Right atrium auricular region (tissue), 2 donors: ENCODE measurements at places on chromosomes 2 and 18. TPM values are rescaled to one million over a fixed set of nuclear protein-coding genes. Genes with fewer than 3 reads are reported as not detected.

DNA sequence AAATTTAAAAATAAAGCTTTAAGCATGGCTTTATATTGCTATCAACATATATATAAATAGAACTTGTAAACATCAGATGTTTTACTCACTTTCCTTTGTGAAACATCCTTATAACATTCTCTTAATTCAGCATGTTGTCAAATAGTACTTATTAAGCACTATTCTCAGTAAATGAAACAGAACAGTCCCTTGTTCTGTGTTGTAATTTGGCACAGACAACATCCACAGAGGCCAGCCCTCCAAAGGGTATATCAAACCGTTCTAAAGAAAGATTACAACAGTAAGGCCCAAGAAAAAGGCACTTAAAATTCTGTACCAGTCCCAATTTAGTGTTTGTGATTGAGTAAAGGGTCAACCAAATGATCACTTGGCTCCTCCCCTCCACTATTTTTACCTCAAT is 46.0 kb downstream of the GAREM1 start:
- no peaks in the 10 kb centered on the region for H3K4me1 ChIP-seq
- H3K27me3 ChIP-seq = no peaks in the 10 kb centered on the region
- H3K4me3 ChIP-seq = no peak overlapping the region
- H3K27ac ChIP-seq = peak overlapping the region; percentile 4

DNA sequence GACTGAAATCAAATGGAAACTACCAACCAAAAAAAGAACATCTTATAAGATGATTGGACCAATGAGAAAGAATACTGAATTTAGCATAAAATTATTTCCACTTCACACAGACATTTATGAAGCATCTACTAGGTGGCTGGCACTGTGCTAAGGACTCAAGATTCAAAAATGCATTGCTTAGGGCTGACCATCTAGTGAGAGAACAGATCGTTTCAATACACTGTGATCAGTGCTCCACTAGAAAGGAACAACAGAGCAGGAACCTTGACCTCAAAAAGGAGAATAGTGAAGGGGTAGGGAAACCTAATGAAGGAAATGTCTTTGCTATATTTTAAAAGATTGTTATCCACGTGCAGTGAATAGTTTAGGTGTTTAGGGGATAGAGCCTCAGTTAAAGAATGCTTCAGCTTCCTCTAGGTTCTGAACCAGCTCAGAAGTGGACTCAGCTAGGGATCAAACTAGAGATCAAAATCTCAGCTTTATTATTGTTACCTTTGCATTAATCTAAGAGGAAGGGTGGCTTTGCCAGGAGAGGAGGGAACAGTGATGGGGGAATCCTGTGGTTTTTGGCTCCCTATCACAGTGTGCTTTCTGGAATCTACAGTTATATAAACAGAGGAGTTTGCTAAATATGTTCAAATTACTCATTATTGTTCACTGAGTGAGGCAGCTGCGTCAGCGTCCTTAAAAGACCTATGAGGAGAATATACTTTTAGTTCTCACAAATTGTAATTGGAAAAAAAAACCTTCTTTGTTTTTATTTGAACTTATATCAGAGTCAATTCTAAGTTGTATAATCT is 16.2 kb upstream of the BBS5 start:
- no peak overlapping the region for H3K27ac ChIP-seq
- no peaks in the 10 kb centered on the region for H3K4me1 ChIP-seq
- no peaks in the 10 kb centered on the region for H3K27me3 ChIP-seq
- H3K36me3 ChIP-seq = no peaks in the 10 kb centered on the region

GRCh38 chr2:67716895-67717396 is 319.8 kb downstream of the ETAA1 start:
- no peaks in the 10 kb centered on the region for H3K27me3 ChIP-seq
- DNase-seq = no peak
- no peaks in the 10 kb centered on the region for H3K36me3 ChIP-seq
- H3K4me1 ChIP-seq = no peaks in the 10 kb centered on the region
- no peak overlapping the region for H3K27ac ChIP-seq

DNA sequence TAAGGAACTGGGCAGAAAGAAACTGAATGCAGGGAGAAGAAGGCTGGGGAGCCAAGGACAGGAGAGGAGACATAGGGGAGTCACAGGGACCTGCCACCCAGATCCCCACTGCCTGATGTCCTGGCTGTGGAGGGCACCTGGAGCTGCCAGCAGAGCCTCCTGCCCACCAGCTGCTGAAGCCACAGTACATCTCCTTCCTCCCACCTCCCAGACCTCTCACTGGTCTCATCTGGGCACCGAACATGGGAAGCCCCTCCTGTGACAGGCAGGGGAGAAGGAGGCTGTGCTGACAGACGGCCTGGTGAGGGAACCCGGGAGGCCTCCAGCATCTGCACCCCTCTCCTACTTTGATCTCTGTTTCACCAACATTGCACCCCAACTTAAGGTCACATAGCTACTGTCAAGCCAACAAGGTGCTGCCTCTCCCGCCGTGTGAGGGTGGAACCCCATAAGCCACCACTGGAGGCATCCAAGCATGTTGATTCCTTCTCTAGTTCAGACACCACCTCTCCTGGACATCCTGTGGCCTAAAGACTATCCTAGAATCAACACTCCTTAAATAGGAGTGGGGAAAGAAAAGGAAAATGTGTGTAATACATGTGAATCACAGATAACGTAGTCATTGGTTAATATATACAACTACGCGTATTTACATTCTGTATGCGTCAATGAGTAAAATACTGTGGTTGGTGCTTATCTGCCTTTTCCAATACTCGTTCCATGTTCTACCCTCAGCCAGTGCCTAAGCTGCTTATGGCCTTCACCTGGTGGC is 3.5 kb upstream of the RNPEPL1 start:
- H3K4me3 ChIP-seq = no peak overlapping the region
- DNase-seq = peak; percentile 40
- H3K27ac ChIP-seq = peak overlapping the region; percentile 95

DNA sequence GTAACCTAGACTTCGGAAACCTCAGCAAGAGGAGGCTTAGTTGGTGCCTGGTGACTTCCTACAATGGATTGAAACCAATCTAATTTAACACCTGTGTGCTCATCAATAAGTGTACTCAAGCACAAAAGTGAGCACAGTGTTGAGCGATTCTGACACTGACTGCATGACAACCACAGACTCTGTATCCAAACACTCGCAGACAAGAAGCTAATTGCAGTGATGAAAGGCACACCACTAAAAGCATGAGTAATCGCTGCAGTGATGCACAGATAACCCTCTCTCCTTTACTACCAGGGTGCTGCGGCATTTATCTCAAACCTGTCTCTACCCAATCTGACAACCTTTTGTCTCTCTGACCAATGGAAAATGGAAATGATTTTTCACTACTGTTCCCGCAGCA is 168.1 kb downstream of the AFF3 start:
- no peaks in the 10 kb centered on the region for H3K27me3 ChIP-seq
- no peaks in the 10 kb centered on the region for H3K36me3 ChIP-seq
- H3K4me3 ChIP-seq = no peak overlapping the region
- H3K4me1 ChIP-seq = peaks cover 4% of the 10 kb centered on the region

DNA sequence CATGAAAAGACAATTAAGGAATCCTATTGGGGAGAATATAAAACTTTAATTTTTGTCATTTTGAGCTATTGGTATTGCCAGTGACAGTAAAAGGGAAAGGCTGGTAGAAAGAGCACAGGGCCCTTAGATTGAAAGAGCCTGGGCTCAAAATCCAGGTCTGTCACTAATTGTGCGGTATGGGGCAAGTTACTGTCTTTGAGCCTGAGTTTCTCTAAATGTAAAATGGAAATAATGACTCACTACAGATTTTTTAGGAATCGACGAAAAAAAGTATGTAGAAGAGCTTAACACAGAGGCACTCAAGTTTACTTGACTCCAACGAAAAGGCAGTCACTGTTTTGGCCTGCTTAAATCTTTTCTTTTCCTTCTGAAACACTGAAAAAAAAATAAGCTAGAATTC is 7.0 kb downstream of the NDUFV2 start:
- no peaks in the 10 kb centered on the region for H3K4me1 ChIP-seq
- no peak for DNase-seq
- no peak overlapping the region for H3K4me3 ChIP-seq
- H3K27me3 ChIP-seq = no peaks in the 10 kb centered on the region
- no peaks in the 10 kb centered on the region for H3K36me3 ChIP-seq
- H3K27ac ChIP-seq = peak overlapping the region; percentile 20

DNA sequence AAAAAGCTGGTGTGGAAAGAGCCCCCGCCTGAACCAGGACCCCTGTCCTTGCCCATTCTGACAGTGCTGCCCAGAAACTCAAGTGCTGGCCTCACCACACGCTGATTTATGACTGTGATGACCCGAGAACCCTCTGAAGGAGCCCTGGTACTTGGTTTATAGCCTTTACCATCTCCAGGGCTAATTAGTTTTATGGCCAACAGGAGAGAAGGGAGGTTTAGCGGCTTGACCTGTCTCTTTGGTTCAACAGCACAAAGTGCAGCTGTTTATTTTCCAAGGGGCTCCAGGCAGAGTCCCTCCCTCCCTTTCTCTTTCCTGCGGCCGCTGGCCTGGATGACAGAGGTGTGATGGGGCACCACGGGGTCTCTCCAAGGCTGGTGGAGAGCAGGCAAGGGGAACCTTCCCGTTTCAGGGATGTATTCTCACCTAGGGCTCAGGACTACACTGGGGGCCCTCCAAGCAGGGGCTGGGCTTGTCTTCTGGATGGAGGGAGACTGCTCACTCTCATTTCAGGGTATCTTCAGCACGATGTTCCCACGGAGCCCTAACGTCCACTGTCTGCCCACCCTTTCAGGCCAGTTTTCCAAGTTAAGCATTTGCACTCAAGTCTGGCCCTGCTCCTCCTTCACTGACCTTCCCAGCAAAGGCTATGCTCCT is 174.2 kb upstream of the GLI2 start:
- H3K27ac ChIP-seq = no peak overlapping the region
- H3K4me1 ChIP-seq = no peaks in the 10 kb centered on the region
- DNase-seq = no peak
- no peaks in the 10 kb centered on the region for H3K27me3 ChIP-seq

DNA sequence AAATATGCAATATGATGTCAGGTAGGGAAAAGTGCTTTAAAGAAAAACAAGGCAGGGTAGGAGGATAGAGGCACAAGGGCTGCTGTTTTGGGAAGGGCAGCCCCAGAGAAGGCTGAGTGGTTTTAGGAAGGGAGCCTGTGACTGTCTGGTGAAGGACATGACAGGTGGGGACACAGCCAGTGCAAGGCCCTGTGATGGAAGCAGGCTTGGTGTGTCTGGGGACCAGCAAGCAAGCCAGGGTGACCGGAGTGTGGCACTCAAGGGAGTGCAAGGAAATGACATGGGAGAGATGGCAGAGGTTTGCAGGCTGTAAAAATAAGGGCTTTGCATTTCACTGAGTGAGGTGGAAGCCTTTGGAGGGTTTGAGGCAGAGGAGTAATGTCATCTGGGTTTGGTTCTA is 62.0 kb downstream of the LTBP1 start:
- H3K27me3 ChIP-seq = no peaks in the 10 kb centered on the region
- no peak for DNase-seq
- H3K4me1 ChIP-seq = no peaks in the 10 kb centered on the region
- H3K36me3 ChIP-seq = no peaks in the 10 kb centered on the region
- H3K27ac ChIP-seq = no peak overlapping the region
- no peak overlapping the region for H3K4me3 ChIP-seq

- no peak for DNase-seq
- H3K4me3 ChIP-seq = no peak overlapping the region
- H3K36me3 ChIP-seq = no peaks in the 10 kb centered on the region
Observed at GRCh38 chr18:69261406-69261805, 139.3 kb upstream of the DOK6 start.

DNA sequence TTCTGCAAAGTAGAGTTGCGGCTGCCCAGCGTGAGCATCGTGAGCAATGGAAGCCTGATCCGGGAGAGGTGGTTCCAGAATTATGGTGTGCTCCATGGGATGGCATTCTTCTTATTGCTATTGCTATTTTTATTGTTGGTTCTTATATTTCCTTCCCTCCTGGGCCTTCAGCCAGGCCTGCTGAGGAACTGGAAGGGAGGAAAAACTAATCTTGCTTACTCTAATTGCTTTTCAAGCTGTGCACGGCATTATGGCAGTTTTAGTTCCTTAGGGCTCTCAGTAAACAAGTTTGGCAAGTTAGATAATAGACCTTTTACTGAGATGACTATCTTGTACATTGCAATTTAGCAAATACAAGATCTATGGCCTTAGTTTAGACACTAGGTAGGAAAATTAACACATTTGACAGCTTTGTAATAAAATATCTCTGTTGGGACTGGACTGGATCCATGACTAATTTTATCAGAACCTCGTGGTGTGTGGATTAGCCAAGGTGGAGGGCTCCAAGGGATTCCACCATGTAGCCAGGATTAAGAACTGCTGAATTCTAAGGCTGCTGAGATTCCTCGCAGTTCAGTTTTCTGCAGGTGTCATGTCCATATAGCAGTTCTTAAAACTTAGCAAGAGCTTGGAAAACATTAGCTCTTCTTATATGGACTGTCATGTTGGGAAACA is 6.0 kb downstream of the RSAD2 start:
- no peak overlapping the region for H3K27ac ChIP-seq
- no peaks in the 10 kb centered on the region for H3K27me3 ChIP-seq
- H3K36me3 ChIP-seq = no peaks in the 10 kb centered on the region
- no peaks in the 10 kb centered on the region for H3K4me1 ChIP-seq

DNA sequence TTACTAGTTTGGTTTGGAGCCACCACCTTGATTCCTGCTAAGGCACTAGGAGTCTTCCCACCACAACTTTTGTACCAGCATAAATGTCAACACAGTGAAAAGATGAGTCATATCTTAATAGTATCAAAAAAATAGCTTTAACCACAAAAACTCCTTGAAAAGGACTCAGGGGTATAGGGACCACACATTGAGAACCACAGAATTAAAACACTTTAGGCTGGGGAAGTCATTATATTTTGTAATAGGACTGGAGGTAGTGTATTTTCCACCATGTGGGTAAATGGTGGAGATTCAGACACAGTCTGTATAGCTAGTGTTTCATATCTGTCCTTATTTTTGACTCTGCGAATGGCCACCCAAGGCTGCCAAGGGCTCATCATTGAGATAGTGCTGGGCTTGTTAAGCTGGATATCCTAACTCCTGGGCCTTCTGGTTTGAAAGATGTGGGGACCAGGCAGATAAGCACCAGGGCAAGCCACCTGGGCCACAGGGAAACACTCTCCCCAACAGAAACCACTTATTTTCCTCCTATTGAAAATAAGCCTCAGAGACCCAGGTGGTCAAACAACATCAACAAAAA is 19.1 kb upstream of the FHL2 start:
- no peak overlapping the region for H3K4me3 ChIP-seq
- H3K27ac ChIP-seq = no peak overlapping the region
- no peaks in the 10 kb centered on the region for H3K4me1 ChIP-seq
- H3K36me3 ChIP-seq = no peaks in the 10 kb centered on the region
- DNase-seq = peak; percentile 26

DNA sequence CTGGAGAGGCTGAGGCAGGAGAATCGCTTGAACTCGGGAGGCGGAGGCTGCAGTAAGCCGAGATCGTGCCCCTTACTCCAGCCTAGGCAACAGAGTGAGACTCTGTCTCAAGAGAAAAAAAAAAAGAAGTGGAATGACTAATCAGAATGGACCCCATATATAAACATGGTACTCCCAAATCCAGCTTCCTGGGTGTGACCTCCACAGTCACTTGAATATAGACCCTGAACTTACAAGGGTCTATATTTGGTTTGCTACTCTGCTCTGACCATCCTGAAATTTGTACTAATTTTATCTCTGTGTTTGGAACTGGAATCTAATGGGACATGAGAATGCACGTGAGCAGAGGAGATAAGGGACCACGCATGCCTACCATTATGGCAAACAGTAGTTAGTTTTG is 275.0 kb downstream of the TNS1 start:
- peaks cover 30% of the 10 kb centered on the region for H3K4me1 ChIP-seq
- no peak overlapping the region for H3K4me3 ChIP-seq
- DNase-seq = no peak
- no peaks in the 10 kb centered on the region for H3K27me3 ChIP-seq

The ID2 gene
- 421 TPM for total RNA-seq

The CABYR gene
- 0.67 TPM for total RNA-seq

The SLC1A4 gene
- total RNA-seq = 6.0 TPM

The SIGLEC15 gene
- 1.9 TPM for total RNA-seq

The ZNF512 gene
- 12.0 TPM for total RNA-seq
